HAP-1 (cell line): ENCODE measurements at places on chromosomes 1 and 21.
A peak's percentile ranks its signal among the peaks of the same experiment; 100 is the strongest.

DNA sequence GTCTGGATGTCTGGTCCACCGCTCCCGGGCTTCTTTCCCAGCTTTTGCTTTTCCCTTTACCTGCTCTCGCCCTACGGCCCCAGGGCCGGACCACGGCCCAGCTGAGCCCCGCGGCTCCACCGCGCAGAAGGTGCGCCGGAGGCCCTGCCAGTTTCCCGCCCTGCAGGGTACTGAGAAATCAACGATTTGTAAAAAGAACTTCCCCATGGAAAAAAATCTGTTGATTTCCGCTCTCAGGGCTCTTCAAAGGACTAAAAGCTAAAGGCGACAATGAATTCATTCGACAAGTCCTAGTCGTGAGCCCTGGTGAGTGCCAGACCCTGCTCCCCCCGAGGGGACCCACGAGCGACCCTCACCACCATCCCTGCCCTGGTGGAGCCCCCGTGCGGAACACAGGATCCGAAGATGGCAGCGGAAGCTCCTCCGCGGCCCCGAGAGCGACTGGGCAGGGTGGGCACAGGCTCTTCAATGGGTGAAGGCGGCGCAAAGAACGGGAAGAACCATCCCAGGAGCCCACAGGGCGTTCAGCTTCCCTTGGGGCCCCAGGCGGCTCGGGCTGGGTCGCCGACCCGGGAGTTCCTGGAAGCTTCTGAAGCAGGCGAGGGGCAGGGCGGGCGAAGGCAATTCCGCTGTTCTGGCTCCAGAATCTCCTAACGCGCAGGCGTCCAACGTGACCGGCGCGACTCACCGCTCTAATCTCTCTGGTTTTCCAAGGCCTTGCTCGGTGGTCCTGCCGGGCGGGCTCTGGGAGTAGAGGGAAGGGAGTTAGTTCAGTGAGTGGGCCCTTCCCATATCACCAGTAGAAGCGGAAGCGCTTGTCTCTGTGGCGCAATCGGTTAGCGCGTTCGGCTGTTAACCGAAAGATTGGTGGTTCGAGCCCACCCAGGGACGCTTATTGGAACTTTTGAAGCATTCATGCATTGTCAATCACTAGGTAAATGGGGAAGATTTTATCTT, 6.6 kb upstream of the RNU1-2 start:
- no peak for DNase-seq

DNA sequence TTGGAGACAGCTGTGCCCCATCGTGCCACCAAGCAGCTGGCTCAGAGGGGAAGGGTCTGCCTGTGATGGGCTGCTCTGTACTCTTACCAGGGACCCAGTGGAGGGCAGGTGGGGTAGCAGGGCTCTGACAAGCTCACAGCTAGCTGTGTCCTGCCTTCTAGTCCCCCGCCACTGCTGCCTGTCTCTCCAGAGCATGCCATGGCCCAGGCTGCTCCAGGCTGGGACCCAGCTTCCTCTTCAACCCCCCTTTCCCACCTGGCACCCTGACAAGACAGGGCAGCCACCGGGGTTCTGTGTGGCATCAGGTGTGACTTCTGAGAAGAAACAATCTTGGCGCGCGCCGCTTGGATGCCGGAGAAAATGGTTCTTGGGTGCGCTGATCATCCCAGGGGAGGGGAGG, 92.3 kb upstream of the ACTL8 start:
- DNase-seq: no peak

DNA sequence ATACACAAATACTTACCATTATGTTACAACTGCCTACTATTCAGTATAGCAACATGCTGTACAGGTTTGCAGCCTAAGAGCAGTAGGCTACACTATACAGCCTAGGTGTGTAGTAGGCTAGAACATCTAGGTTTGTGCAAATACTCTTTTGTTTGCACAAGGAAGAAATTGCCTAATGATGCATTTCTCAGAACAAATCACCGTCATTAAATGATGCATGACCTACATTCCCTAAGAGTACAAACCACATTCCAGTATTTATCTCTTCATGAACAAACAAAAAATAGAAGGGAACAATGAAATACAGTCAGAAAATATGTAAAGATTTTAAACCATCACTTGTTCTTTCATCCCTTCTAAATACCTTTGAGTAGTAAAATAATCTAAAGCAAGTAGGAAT, 109.7 kb upstream of the HP1BP3 start:
- DNase-seq: no peak

DNA sequence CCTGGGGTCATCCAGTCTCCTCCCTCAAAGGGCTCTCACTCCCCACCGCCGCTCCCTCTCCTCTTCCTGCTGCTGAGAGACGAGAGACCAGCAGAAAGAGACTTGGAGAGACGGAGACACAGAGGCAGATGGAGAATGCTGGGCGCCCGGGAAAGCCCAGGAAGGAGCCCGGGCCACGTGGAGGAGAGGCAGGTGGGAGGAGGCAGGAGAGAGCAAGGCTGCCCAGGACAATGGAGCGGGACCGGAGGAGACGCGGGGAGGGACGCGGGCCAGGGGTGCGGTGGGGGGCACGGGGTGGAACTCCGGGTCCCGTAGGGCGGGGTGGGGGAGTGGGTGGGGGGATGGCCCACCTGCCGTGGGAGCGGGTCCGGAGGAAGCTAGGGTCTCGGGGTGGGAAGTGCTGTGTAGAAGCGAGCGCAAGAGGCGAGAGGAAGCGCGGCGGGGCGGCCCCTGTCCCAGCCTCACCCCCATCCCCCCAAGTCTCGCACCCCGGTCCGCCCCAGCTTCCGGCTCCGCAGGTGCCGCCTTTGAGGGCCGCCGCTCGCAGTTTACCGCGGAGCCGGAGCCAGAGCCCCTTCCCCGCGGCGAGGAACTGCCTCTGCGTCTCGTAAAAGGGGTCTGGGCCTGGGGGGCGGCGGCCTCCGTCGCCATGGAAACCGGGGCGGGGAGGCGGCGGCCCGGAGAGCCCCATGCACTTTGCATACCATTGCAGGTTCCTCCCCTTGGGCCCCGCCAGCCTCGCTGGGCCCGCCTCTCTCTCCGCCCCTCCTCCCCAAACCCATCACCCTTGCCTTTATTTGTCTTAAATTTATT, 11.7 kb upstream of the EPHA2 start:
- DNase-seq: peak; percentile 87

DNA sequence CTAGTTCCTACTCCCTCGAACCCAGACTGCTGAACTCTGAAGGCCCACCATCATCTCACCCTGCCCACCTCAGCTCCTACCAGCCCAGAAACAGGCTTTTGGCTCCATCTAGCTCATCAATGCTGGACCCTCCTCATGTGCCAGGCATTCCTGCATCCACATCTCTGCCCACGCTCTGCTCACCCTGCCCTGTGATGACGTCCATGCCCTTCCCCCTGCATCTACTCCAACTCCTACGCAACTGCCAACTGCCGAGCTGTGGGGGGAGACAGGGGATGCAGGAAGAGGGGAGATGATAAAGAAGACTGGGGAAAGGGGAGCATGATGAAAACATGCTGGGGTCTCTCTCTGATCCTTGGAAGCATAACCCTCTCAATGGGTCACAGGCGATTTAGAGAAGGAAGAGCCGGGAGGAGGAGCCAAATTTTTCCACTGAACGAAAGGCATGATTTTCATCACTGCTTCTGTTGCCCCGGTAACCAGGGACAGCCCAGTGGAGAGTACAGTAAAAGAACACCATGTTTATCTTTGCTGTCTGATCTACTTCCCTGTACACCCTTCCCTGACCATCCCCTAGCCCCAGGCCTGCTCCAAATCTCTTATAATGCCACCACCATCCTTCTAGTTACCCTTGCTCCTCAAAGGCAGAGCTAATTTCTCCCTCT, 44.3 kb downstream of the CD34 start:
- DNase-seq: no peak

- DNase-seq: peak; percentile 64
Observed at GRCh38 chr21:36504067-36505058, 24.4 kb upstream of the CLDN14 start.

DNA sequence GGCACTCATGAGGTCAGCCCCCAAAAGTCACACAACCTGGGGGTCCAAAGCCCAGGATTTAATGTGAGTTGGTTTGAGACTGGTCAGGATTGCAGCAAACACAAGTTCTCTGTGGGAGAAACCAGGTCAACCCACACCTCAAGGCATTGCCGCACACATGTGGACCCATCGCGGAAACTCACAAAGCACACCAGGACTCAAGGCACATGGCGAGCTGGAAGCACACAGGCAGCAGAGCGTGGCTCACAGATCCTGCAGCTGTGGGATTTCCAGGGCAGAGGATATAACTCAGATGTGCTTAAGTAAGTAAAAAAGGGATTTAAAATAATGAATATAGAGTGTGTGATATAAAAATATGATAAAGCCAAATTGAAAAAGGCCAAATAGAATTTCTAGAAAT, 51.6 kb upstream of the ADARB1 start:
- no peak for DNase-seq

GRCh38 chr1:245933431-245934045, 573.5 kb downstream of the SMYD3 start:
- peak; percentile 87 for DNase-seq

DNA sequence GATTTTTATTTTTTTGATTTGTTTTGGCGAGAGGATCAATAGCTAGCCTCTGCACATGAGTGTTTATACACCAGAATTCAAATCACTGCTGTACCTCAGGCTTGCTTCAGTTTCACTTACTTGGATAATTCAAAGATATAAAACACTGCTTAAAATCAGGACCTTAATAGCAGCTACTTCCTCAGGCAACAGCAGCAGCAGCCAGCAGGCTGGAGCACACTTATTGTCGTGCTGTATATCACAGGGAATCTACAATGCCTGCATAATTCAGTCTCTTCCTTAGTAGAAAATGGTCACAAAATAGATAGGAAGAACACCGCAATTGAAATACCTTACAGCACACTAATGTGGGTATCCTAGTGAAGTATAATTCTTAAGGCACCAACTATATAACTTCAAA, 497.3 kb downstream of the NEGR1 start:
- no peak for DNase-seq

DNA sequence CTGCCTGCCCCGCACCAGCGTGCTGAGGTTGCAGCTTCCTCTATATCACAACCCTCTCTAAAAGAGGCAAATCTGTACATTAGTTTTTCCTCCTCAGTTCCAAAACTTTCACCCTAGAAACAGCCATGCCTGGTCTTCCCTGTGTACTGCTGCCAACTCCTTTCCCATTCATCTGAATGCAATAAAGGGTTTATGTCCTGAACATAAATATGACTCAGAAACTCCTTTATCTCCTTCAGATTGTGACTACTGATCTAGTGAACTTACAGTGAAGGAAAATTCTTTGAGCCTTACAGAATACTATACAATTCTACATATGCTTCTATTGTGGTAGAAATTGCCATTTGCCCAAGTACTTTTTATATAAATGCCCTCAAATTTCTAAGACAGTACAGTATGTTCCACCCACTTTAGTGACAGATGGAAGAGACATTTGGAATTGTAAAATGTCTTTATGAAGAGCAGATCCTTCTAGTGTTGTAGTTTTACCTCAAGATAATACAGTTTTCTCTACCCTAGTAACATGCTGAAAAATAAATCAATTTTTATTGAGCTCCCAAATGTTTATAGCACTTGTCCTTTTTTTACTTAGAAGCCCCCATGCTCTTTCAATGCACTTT, 345.1 kb upstream of the SNX7 start:
- no peak for DNase-seq

DNA sequence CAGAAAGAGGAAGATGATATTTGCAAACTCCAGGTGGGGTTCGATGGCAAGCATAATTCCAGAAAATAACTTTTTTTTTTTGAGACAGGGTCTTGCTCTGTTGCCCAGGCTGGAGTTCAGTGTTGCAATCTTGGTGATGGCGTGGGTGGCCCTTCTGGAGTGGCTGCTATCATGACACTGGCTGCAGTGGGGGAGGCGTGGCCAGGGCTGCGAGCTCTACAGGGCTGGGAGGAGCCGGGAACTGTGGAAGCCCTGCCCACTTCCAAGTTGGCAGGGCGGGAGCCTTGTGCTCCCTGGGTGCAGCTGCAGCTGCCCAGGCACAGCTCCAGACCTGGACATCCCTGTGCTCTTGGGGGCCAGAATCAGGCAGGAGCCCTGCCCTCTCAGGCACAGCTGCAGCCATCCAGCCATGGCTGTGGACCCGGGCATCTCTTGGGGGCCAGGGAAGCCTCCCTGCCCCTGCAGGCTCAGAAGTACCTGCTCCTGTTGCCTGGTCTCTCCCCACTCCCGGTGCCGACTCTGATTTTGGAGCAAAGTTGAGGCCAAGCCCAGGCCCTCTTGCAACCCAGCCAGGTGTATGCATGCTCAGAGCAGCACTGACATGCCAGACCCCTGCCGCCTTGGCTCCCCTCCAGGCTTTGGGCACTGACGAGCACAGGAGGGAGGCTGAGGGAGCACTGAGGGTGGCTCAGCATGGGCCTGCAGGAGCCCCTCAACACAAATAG, 7.2 kb upstream of the BCL10 start:
- DNase-seq: no peak

GRCh38 chr1:223750730-223751570, 38.6 kb downstream of the CAPN2 start:
- no peak for DNase-seq

GRCh38 chr1:49045371-49045770, 268.7 kb upstream of the BEND5 start:
- no peak for DNase-seq

DNA sequence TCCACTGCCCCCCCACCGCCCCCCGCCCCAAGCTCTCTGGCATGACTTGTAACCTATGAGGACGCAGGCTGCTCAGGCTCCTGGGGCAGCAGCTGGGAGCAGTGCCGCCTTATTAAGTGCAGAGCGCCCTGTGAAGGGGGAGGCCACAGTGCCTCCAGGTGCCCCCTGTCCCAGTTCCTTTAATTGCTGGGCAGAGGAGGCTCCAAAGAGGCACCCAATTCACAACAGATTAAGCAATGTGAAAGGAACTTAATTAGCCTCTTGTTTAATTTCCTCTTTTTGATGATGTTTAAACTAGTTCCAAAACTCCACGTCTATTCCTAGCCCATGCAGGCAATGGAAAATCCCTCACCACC, 3.0 kb downstream of the RXFP4 start:
- no peak for DNase-seq

GRCh38 chr1:56336982-56337381, 242.4 kb downstream of the PLPP3 start:
- no peak for DNase-seq

GRCh38 chr1:41539418-41539805, 54.9 kb upstream of the EDN2 start:
- DNase-seq: no peak

DNA sequence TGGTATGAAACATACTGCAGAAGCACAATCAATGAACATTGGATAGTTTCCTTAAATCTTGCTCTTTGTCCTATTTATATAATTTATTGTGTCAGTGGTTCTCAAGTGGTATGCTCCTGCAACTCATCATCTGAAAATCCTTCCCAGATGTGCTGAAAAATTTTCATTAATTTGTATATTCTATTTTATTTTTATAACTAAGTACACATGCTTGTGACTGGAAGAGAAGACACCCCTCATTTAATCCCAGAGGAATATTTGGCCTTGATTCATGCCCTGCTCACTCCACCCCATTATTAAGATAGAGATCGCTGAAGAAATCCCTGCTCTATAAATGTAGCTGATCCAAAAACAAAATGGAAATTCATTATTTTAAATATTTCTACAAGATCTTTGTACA, 870.5 kb upstream of the CXADR start:
- no peak for DNase-seq
